Stimulated activated CD8-positive, alpha-beta memory T cell treated with anti-CD3 and anti-CD28 coated beads, Interleukin-15, amount 100 ng/mL, for 48 hours (primary cell): ENCODE measurements at places on chromosomes 6 and 20.

- no peak for DNase-seq
Observed at GRCh38 chr6:109484122-109484521, 1.1 kb upstream of the ZBTB24 start.

GRCh38 chr6:33144373-33144772 lies 47.9 kb downstream of the COL11A2 start:
- DNase-seq, result no peak

DNA sequence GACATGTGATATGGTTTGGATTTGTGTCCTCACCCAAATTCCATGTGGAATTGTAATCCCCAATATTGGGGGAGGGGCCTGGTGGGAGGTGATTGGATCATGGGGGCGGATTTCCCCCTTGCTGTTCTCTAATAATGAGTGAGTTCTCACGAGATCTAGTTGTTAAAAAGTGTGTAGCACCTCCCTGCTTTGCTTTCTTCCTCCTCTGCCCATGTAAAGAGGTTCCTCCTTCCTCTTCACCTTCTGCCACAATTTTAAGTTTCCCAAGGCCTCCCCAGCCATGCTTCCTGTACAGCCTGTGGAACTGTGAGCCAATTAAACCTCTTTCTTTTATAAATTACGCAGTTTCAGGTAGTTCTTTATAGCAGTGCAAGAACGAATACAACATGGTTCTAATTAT lies 2.1 kb upstream of the ZNF451 start:
- no peak for DNase-seq

DNA sequence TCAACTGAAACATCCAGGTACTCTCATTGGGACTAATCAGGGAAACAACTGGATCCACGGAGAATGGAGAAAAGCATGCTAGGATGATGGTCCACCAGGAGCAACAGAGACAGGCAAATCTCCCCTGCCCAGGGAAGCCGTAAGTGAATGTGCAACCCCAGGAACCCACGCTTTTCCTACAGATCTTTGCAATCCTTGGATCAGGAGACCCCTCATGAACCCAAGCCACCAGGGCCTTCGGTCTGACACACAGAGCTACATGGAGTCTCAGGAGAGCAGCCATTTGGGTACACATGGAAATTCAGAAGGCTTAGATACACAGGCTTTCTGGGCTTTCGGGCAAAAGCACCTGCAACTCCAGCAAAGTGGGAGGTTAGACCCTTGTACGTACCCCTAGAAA lies 122.1 kb upstream of the PTCHD4 start:
- no peak for DNase-seq

- DNase-seq, result no peak
Observed at GRCh38 chr20:56835829-56836550, 206.9 kb downstream of the TFAP2C start.

- no peak for DNase-seq
Observed at GRCh38 chr20:50027611-50028105, 44.9 kb downstream of the SNAI1 start.

DNA sequence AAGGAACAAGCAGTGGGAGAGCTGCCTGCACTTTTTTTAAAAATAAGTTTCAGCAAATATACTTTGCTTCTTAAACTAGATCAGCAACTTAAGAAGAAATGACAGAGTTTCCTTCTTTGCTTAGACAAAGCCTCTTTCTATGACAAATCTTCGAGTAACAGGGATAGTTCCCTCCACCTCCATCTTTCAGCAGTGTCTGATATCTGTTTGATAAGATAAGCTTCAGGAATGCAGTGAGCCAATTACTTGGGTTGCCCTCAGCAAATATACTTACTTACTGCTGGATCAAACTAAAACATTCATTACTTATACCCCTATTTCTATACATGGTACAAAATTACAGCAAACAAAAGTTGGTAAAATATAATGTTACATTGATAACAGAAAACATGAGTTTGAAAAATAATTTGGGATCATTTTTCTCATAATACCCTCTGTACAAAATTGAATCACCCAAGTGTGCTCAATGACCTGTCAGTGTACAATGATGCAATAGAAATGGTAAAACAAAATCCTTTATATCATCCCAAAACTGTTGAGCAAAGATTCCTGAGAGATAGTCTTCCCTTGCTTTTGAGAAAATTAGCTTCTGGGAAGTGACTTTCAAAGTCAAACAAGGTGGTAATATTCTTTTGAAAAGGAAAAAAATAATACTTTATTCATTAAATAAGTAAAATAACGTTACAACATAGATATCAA lies 24.5 kb downstream of the FRK start:
- DNase-seq, result no peak

DNA sequence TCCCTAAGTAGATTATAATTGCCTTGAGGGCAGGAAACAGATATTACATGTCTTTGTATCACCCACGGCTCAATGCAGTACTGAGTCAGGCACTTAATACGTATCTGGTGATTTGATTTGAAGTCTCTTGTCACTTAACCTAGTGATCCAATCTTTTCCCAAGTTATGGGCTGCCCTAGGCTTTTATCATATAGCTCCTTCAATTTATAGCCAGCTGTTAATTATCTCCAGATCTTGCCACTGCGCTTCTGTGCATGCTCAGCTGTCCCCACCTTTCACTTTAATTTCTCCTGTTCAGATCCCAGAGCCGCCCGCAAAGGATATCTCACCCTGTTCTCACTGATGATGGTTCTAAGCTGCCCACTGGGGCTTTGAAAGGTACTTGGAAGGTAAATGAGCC lies 41.9 kb downstream of the SNHG17 start:
- no peak for DNase-seq

DNA sequence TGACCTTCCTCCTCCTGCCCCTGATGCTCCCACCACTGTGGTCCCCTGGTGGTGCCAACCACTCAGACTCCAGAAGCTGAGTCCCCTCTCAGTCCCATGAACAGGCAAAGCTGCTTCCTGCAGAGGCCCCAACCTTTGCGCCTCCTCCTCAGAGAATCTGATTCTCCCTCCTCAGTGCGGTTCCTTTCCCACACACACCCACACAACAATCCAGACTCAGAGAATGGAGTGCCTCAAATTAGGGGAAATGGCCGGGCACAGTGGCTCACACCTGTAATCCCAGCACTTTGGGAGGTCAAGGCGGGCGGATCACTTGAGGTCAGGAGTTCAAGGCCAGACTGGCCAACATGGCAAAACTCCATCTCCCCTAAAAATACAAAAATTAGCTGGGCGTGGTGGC lies 23.0 kb downstream of the RIPOR3 start:
- DNase-seq, result no peak

GRCh38 chr6:14641423-14642135 lies 524.0 kb downstream of the CD83 start:
- DNase-seq, result no peak

GRCh38 chr6:26104457-26105108 lies 17.4 kb downstream of the HFE start:
- no peak for DNase-seq

- DNase-seq, result no peak
Observed at GRCh38 chr6:37025621-37026466, 20.4 kb downstream of the FGD2 start.

- DNase-seq, result no peak
Observed at GRCh38 chr6:3253597-3253961, 5.2 kb upstream of the PSMG4 start.

DNA sequence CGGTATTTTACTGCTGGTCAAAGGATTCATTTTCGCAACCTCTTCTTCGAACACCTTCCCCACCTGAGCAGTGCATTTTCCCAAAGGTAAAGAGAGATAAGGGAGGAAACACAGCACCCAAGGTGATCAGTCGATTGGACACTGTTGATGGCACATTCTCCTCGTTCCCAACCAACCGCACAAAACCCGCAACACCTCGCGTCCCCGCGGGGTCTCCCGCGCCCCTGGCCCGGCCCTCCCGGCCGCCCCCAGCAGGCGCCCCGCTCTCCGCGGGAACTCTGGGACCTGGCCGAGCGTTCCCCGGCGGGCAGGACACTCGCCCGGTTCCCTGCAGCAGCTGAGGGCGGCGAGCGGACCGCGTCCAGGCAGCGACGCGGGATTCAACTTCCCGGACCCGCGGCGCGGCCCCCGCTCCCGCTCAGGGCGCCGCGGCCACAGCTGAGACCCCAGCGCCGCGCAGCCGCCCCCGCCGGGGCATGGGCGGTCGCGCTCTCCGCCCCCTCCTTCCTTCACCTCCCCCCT lies 506 bp downstream of the RGS17 start:
- DNase-seq, result no peak

DNA sequence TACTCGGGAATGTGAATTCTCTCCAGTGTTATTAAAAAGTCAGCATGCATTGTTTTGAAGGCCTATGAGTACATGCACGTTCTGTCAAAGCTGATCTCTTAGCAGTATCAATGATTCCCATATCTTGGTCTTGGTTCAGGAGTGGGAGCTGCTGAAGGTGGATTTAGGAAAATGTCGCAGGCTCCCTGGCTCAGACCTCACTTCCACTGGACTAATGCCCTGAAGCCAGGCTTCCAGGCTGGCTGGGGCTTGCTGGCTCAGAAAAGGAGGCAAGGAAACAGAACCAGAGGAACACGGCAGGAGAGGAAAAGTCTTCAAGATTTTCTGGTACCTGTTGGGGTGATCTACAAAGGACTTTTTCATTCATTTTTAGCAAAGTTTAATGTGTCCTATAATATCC lies 81.6 kb downstream of the OLIG3 start:
- no peak for DNase-seq

DNA sequence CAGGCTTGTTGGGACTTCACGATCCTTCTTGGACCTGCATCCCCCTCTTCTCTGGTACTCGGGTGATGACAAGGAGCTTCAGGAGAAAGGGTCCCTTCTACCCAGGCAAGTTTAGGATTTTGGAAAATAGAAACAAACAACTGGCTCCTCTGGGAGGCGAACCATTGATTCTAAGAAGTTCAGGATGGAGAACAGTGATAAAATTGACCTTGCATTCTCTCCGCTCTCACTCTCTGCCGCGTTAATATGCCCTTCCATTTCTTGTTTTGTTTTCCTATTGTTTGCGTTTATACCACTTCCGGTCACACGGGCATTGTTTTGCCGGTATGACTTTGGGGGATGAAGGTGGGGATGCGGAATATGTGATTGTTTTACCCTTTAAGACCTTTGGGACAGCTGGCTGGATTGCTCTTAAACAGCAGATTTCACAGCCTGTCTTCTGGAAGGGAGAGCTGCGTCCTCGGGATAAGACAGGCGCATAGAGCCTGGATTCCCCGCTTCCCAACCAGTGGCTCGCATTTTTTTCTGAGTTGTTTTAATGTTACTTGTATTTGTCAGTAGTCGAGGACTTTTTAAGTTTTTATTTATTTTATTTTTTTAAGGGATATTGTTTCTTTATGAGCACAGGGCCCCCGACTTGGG lies 144.3 kb upstream of the ZNF184 start:
- DNase-seq, result no peak
